ENCODE measurements at places on chromosomes 12 and 14.
A peak's percentile ranks its signal among the peaks of the same experiment; 100 is the strongest.

DNA sequence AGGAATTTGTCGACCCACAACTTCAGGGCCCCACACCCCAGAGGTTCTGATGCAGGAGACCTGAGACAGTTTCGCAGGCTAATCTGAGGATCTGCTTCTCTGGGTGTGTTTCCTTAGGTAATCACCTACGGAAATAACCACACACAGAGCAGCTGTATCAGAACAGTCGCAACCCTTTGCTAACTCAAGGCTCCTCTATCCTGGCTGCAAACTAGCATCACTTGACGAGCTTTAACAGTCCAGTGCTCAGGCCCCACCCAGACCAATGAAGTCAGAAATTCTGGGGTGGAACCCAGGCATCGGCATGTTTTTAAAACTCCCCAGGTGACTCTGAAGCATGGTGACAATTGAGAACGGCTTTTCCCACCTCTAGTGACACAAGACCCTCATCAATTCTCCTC is 20.7 kb downstream of the SLC7A7 start:
- no peaks in the 10 kb centered on the region for H3K27me3 ChIP-seq
- H3K4me1 ChIP-seq = no peaks in the 10 kb centered on the region
- DNase-seq = no peak

GRCh38 chr12:53333845-53334244 is 2.3 kb downstream of the SP7 start:
- no peak for DNase-seq
- no peaks in the 10 kb centered on the region for H3K27me3 ChIP-seq
- no peak overlapping the region for H3K27ac ChIP-seq
- H3K4me3 ChIP-seq = no peak overlapping the region
- H3K4me1 ChIP-seq = no peaks in the 10 kb centered on the region

DNA sequence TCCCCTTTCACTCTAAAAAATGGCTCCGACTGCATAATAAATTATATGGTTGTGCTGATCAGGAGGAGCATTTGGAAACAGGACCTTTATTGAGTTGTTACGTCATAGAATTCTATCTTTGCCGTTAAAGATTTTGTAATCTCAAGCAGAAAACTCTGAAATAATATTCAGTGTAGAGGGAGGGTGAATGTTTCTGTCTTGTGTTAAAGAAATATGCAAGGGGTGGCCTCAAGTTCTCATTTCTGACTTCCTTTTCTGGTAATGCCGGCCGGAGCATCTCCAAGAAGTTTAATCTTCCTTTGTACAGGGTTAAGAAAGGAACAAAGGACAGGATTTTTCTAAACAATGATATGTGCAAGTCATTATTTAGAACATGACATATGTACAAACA is 165.1 kb downstream of the SLC38A4 start:
- H3K36me3 ChIP-seq = no peaks in the 10 kb centered on the region
- H3K4me3 ChIP-seq = peak overlapping the region; percentile 11
- H3K27me3 ChIP-seq = no peaks in the 10 kb centered on the region

- no peaks in the 10 kb centered on the region for H3K4me1 ChIP-seq
- no peaks in the 10 kb centered on the region for H3K27me3 ChIP-seq
- H3K27ac ChIP-seq = no peak overlapping the region
- H3K4me3 ChIP-seq = no peak overlapping the region
Measured at GRCh38 chr14:101018561-101019290, 115.2 kb upstream of the RTL1 start.

DNA sequence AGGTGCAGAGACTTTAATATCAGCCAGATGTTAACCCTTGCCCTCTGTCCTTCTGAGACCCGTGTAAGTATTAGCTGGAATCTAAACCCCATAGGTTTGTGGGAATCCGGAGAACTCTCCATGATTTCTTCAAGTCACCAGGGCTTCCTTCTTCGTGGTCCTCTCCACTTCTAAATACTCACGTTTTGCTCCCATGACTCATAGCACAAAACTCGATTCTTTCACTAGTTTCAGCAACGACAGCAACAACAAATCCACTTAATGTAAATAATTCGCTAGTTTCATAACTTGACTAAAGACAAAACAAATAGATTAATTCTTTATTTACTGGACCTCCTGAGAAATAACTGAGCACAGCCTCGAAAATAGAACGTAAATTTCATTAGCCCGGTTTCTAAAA is 4.4 kb upstream of the CLEC2A start:
- no peaks in the 10 kb centered on the region for H3K4me1 ChIP-seq
- H3K27me3 ChIP-seq = no peaks in the 10 kb centered on the region
- no peak for DNase-seq
- no peak overlapping the region for H3K27ac ChIP-seq
- no peaks in the 10 kb centered on the region for H3K36me3 ChIP-seq

- peak overlapping the region; percentile 52 for H3K27ac ChIP-seq
- H3K4me3 ChIP-seq = no peak overlapping the region
- no peaks in the 10 kb centered on the region for H3K27me3 ChIP-seq
- no peaks in the 10 kb centered on the region for H3K4me1 ChIP-seq
Measured at GRCh38 chr12:4700621-4701026, 19.6 kb upstream of the GALNT8 start.

DNA sequence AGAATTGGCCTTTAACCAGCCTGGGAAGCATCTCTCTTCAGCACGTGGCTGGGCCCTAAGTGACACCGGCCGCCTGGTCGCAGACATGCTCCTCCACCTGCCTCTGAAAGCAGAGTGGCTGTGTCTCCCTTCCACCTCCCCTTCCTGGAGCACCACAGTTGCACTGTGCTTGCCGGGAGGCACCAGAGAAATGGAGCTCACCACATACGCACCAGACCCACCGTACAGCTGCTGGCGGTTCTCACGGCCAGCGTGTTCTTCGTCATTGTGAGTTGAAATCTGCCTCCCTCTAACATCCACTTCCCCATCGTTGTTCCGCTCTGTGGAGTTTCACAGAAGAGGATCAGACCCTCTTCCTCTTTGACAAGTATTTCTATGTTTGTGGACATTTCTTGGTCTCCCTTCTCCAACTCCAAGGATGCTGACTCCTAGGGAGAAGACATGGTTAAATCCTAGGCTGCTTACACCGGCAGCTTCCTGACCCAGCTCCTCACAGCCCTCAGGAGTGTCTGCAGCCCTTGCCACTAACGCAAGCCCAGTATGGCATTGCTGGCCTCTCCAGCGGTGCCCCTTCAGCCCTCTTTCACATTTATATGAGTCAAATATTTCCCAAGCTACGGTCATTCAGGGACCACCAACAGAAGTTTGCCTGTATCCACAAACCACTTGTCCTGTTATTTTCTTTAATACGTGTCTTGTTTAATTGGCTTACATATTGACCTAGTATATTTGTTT is 11.5 kb upstream of the KRT5 start:
- DNase-seq = no peak
- no peak overlapping the region for H3K4me3 ChIP-seq
- H3K27me3 ChIP-seq = no peaks in the 10 kb centered on the region
- H3K4me1 ChIP-seq = peaks cover 5% of the 10 kb centered on the region
- no peak overlapping the region for H3K27ac ChIP-seq

DNA sequence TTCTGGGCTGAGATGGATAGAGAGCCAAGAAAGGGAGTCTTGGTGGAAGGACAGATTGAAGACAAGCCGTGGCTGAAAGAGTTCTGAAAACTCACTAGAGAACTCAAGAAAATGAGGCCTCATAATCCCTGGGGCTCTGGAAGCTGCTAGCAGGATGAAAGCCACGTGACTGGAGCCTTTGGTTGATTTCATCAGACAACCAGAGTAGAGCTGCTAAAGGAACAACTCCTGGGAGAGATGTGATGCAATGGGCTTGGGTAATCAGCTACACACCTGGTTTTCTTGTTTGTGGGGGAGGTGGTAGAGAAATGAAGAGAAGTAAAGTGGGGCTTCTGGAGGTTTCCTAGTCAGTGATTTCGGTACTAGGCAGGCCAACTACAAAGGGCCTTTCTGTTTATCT is 13.4 kb downstream of the CSRNP2 start:
- H3K36me3 ChIP-seq = no peaks in the 10 kb centered on the region
- no peaks in the 10 kb centered on the region for H3K27me3 ChIP-seq
- no peak overlapping the region for H3K4me3 ChIP-seq
- DNase-seq = no peak
- no peaks in the 10 kb centered on the region for H3K4me1 ChIP-seq

GRCh38 chr14:31229638-31230572 is 22.3 kb upstream of the HECTD1 start:
- peaks cover 6% of the 10 kb centered on the region for H3K4me1 ChIP-seq
- DNase-seq = peak; percentile 74
- no peaks in the 10 kb centered on the region for H3K27me3 ChIP-seq
- peak overlapping the region; percentile 75 for H3K27ac ChIP-seq
- H3K36me3 ChIP-seq = no peaks in the 10 kb centered on the region

DNA sequence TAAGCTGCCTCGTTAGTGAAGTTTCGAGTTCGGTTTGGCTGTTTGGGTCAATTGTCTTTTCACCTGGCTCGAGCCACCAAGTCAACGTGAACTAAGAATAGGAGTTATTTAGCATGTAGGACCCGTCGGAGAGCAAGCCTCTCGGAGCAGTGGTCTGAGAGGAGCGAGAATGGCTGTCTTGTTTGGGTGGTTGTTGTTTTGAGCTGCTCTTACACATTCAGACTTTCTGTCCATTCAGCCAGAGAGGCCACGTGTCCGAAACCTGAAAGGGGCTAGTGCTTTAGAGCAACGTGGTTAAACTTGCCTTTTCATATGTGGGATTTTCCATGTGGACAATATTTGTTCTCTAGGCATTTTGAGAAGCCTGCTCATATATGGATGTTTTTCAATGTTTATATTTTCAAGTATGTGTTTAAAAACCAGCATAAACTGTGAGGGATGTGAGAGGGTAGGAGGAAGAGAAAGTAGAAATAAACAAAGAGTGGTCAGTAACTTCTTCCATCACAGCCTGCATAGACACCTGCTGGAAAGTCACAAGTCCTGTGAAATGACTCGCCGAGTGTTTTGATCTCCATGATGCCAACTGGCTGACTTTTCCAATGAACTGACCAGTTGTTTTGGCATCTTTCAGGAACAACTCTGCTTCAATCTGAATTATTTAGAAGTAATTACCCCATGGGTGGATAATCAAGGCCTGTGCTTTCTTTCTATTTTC is 221.0 kb downstream of the ASCL1 start:
- no peak for DNase-seq
- H3K27me3 ChIP-seq = no peaks in the 10 kb centered on the region
- no peak overlapping the region for H3K4me3 ChIP-seq
- H3K36me3 ChIP-seq = no peaks in the 10 kb centered on the region

- no peaks in the 10 kb centered on the region for H3K27me3 ChIP-seq
- DNase-seq = peak; percentile 75
- no peak overlapping the region for H3K4me3 ChIP-seq
- no peaks in the 10 kb centered on the region for H3K36me3 ChIP-seq
- H3K27ac ChIP-seq = no peak overlapping the region
Measured at GRCh38 chr14:100673085-100673806, 53.4 kb upstream of the DLK1 start.

- H3K27ac ChIP-seq = peak overlapping the region; percentile 63
- H3K4me1 ChIP-seq = no peaks in the 10 kb centered on the region
- no peak overlapping the region for H3K4me3 ChIP-seq
- no peak for DNase-seq
- no peaks in the 10 kb centered on the region for H3K36me3 ChIP-seq
Measured at GRCh38 chr12:54042970-54043853, 10.4 kb downstream of the HOXC5 start.

GRCh38 chr12:69204191-69204590 is 35.2 kb upstream of the CPSF6 start:
- no peaks in the 10 kb centered on the region for H3K36me3 ChIP-seq
- H3K4me3 ChIP-seq = no peak overlapping the region
- no peaks in the 10 kb centered on the region for H3K4me1 ChIP-seq
- no peak for DNase-seq

GRCh38 chr14:75340921-75341320 is 62.3 kb downstream of the FOS start:
- no peaks in the 10 kb centered on the region for H3K27me3 ChIP-seq
- no peaks in the 10 kb centered on the region for H3K36me3 ChIP-seq
- H3K4me1 ChIP-seq = no peaks in the 10 kb centered on the region
- H3K4me3 ChIP-seq = no peak overlapping the region
- DNase-seq = peak; percentile 62

DNA sequence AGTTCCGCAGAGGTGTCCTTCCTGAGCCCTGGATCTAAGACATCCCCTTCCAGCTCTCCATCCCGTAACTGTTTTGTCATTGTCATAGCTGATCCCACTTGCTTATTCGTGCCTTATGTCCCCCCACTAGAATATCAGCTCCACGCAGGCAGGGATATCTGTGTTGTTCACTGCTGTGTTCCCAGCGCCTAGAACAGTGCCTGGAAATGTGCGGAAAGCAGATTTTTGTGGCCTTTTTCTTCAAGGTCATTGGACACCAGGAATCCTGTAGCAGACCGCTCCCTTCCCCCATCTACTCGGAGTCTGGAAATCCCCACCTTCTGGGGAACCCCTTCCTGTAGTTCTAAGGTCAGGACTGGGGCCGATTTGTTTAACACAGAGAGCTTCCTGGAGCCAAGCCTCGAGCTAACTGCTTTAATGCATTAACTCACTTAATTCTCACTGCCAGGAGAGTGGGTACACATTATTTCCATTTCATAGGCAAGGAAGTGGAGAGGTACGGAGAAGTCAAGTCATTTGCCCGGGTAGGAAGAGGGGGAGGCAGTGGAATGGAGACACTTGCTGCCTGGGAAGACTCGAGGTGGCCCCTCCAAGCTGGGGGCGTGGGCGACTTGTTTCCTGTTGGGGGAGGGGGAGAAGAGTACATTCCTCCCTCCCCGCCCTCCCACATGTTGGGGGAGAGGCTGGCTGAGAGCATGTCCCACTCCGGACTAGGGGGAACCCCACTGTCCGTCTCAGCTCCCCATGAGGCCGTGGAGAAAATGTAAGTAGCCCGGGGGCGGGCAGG is 1.2 kb upstream of the SH2B3 start:
- no peaks in the 10 kb centered on the region for H3K27me3 ChIP-seq
- H3K27ac ChIP-seq = peak overlapping the region; percentile 93
- peak overlapping the region; percentile 92 for H3K4me3 ChIP-seq
- no peaks in the 10 kb centered on the region for H3K36me3 ChIP-seq
- no peaks in the 10 kb centered on the region for H3K4me1 ChIP-seq

- no peaks in the 10 kb centered on the region for H3K4me1 ChIP-seq
- no peaks in the 10 kb centered on the region for H3K36me3 ChIP-seq
- no peaks in the 10 kb centered on the region for H3K27me3 ChIP-seq
- DNase-seq = no peak
- H3K27ac ChIP-seq = peak overlapping the region; percentile 78
- H3K4me3 ChIP-seq = no peak overlapping the region
Measured at GRCh38 chr12:53093777-53094393, 3.6 kb upstream of the IGFBP6 start.

DNA sequence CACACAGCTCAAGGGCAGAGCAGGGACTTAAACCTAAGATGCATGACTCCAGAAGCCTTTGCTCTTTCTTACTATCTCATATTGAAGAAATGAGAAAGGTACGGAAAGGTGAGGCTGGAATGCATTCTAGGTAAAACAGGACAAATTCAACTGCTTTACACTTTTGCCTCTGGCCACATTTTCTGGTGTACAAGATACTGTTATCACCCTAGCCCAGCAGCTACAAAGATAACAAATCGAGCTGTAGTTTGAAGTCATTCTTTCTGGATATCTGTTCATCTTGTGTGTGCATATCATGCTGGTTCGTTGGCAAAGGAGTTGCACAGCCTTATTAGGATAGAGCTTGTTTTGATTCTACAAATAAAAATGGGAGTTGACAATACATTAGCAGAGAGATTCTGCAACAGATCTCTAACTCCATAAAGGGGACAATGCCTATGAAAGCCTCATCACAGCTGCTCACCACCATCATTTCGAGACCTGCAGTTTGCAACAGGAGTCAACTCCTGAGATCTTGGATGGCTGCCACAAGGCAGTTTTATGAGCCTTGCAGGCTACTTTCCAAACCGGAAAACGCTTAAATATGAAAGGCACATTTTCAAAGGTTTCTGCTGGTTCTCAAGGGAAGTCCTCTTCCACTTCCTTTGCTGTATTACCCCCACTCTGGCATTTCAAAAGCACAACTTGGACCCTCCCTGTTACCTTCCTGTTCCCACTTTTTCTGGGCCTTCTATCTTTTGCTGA is 64.9 kb downstream of the STXBP6 start:
- H3K27ac ChIP-seq = no peak overlapping the region
- H3K36me3 ChIP-seq = no peaks in the 10 kb centered on the region
- no peaks in the 10 kb centered on the region for H3K4me1 ChIP-seq
- no peaks in the 10 kb centered on the region for H3K27me3 ChIP-seq
